Activated CD4-positive, alpha-beta T cell treated with anti-CD3 and anti-CD28 coated beads for 36 hours (primary cell): ENCODE measurements at places on chromosomes 5 and 9.
A peak's percentile ranks its signal among the peaks of the same experiment; 100 is the strongest.

DNA sequence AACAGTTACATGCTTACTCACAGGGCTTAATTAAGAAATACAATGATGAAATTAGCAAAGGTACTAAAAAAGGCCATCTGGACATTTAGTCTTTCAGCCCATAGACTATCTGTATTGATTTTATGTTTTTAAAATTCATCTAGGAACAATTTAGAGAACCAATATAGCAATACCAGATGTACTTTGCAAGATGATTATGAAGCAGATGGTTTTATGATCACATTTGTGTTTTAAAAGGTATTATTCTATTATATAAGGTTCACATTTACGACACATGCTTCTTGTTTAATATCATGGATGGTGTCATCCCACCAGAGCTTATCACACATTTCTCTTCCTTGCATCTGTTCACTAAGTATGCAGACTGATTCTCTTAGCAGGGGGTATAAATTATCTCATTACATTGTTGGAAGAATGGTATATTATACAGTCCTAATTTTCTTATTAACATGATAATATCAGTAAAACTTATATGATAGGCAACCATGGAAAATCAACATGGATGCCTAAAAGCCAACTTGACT is 21.1 kb upstream of the SRFBP1 start:
- DNase-seq = no peak

GRCh38 chr5:11248966-11249365 is 487.9 kb upstream of the DAP start:
- no peak for DNase-seq

- DNase-seq = no peak
These were observed 61.3 kb upstream of the RNF38 start for GRCh38 chr9:36461323-36461722.

DNA sequence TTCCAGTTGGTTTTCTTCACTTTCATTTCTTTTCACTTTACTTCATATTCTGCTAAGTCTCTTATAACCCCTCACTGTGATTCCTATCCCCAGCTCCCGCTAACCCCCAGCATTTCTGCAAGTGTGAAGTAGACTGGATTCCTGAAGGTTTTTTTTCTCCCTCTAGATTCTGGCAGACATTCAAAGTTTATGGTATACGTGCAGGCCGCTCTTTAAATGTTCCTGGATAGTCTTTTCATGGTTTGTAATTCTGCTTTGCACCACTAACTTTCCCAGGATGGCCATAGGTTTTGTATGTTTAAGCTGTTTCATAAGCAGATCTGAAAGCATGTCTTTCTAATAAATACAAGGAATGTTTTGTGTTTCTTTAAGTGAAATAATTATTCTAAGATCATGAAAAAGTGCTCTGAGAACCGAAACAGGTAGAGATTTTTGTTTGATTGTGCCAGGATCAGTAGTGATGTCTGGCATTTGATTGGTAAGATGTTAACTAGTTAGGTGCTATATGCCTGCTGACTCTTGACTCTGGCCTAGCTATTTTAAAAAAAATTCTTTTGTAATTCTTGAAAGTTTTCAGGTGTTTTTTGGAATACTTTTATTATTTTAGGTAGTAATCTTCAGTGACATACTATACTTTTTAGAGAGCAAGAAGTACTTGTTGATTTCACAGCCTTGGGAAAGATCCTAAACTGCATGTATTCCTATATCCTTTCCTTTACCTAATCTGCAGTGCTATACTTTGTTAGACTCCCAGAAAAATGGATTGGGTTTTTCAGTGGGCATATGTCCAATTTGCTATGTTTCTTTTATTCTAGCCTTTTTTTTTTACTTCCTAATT is 29.7 kb downstream of the CNOT6 start:
- no peak for DNase-seq

DNA sequence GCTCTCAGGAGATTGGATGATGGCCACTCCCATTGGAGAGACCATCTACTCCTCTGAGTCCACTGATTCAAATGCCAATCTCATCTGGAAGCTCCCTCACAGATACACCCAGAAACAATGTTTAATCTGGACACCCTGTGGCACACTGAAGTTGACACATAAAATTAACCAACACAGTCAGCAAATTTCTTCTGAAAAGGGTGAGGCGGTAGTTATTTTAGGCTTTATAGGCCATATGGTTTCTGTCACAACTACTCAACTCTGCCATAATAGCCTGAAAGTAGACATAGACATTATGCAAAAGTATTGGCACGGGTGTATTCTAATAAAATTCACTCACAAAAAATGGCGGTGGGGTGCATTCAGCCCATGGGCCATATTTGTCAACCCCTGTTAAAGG is 244.5 kb upstream of the VLDLR start:
- no peak for DNase-seq

- DNase-seq = no peak
These were observed 2.6 kb downstream of the SLC2A6 start for GRCh38 chr9:133476036-133476931.

DNA sequence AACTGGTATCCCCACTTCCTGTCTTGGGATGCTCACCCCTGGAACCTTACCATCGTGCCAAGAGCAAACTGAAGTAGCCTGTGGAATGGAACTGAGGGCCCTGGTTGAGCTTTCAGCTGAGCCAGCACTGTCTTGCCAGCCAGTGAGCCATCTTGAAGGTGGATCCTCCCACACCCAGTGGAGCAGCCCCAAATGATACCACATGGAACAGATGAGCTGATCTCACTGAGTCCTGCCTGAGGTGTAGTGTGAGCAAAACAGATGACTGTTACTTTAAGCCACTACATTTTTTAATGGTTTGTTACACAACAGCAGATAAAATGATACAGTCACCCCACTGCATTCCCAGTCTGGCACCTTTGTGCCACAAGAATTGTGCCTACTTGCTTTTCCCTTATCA is 2.2 kb upstream of the PCYOX1L start:
- peak; percentile 59 for DNase-seq

DNA sequence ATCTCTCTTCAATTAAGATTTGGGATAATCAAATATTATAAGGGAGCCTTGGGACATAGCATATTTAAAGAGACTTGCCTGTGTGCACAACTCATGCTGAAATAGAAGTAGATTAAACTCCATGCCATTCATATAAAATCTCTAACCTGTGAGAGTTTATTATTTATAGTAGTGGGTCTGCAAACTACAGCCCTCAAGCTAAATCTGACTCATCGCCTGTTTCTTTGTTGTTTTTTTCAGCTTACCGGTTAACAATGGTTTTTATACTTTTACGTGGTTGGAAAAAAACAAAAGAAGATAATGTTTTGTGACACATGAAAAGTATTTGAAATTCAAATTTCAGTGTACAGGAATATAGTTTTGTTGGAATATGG is 61.9 kb upstream of the GHR start:
- DNase-seq = no peak

GRCh38 chr9:125393426-125393825 is 131.8 kb downstream of the GAPVD1 start:
- DNase-seq = no peak

DNA sequence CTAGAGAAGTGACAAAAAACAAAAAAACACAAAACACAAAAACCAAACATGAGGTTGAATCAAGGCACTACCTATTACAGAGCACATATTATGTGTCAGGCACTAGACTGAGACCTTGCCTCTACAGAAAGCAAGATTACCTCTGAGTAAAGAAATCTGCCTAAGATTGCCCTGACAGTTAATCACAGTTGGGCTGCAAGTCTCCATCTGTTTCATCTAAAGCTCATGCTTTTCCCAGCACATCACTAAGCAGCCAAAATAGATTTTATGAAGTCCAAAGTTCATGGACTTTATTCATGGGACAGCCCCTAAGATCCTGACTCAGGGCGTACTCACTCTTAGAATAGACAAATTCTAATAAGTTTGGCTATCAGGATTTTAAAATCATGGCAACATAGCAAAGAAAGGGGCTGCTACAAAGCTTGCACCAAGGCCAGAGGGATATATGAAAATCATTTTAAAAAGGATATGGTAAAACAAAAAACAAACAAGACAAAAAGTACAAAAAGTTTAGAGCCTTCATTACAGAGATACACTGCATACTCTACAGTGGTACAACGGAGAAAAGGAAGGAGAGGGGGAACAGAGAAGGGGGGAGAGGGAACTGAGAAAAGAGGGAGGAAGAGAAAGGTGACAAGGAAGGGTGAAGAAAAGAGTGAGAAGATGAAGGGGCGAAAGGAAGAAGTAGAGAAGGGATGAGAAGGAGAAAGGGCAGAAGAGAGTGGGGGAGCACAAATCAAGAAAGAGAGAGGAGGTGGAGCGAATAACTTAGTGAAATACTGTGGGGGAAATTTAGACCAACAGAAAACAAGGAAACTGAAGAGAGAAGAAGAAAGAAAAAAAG is 58.2 kb downstream of the RICTOR start:
- no peak for DNase-seq

GRCh38 chr5:159639590-159639989 is 276.7 kb upstream of the ADRA1B start:
- no peak for DNase-seq

DNA sequence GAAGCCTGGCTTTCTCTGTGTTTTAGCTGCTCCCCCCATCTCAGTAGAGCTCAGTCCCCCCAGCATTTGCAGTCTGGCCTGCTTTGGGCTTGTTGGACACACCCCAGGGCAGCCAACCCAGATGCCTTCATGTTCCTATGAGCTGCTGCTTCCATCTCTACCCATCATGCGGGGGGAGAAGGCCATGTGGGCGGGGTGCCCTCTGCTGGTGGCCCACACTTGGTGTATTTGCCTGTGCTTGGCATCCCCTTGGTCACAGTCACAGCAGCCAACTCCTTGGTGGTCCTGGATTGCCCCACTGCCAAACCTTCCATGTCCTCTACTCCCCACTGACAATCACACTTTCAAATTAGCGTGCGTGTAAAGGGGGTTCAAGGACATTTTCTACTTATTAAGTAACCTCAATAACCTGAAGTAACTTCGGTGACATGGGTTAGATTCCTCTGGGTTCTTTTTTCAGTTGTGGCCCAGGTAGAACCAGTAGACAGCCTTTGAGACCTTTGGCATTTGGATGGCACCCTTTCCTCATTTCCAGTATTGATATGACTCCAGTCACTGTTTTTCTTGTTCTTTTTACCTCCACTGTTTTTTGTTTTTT is 42.8 kb downstream of the SNX30 start:
- peak; percentile 92 for DNase-seq

- no peak for DNase-seq
These were observed 21.0 kb downstream of the SKIC3 start for GRCh38 chr5:95533761-95534160.

- DNase-seq = no peak
These were observed 4.6 kb upstream of the DNAJC18 start for GRCh38 chr5:139443831-139444453.

DNA sequence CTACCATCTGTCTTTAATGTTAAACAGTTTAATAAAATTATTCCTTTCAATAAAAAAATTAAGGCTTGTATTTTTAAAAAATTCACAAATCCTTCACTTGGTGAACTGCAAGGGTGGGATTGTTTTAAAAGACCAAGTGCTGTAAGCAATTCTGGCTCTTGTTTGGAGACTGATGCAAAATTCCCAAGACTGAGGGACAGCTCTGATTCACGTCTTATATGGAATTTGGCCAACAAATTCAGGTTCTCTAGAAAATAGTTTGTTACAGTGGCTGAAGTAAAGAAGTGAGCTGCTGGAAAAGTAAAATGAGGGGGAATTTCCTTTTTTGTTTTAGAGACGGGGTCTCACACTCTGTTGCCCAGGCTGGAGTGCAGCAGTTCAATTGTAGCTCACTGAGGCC is 58.3 kb downstream of the PRELID2 start:
- no peak for DNase-seq

- no peak for DNase-seq
These were observed 85.1 kb upstream of the SPOCK1 start for GRCh38 chr5:137584262-137584661.

- DNase-seq = no peak
These were observed 751 bp upstream of the RIC1 start for GRCh38 chr9:5628183-5628529.

- DNase-seq = no peak
These were observed 10.5 kb upstream of the NDST1 start for GRCh38 chr5:150497274-150497988.

DNA sequence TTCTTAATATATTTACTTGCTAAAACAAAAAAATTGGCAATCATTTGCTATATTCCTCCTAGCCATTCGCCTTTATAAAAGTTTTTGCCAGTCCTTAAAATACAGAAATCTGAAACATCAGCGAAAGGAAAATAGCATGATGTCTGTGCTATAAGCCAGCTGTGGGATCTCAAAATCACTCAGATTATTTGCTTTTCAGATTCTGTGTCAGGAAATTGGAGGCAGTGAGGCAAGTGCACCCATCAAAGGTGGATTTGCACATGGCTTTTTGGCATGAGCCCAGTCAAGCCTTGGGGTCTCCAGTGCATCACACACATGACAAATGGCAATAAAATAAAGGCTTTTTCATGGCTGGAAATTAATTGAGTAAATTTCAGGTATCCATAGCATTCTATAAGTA is 196.8 kb upstream of the DAPK1 start:
- no peak for DNase-seq

GRCh38 chr5:104751969-104752368 is 1189.4 kb upstream of the NUDT12 start:
- DNase-seq = no peak

DNA sequence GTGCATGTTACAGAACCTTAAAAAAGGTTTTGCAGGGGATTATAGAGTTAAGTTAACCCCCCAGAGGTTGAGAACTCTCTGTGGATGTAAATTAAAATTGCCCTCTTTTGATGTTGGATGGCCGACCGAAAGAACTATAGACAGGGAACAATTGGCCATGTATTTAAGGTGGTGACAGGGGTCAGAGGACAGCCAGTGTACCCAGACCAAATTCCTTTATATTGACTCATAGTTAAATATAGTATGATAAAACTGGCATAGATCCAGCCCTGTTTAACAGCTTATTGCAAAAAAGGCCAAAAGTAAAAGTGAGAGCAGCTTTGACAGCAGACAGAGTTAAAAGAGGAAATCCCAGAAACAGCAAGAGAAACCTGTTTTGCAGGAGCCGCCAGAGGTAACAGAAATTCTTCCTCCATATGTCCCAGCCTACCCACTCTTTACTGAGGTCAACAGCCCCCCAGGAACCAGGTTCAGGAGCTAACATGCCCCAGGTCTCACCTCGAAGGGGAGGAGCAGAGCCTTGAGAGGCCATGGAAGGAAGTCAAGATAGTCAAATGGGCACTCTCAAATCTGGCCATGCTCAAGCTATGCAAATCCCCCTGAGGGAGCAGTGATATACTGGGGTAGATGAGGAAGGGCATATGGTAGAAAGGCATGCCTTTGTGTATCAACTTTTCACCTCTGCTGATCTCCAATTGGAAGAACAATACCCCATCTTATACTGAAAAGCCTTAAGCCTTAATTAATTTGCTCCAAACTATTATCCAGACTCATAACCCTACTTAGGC is 156.4 kb upstream of the COX7C start:
- DNase-seq = no peak

GRCh38 chr9:90969021-90969675 is 167.5 kb downstream of the SYK start:
- DNase-seq = no peak

- no peak for DNase-seq
These were observed 163.9 kb upstream of the DMRT1 start for GRCh38 chr9:677461-678097.
